ENCODE measurements at places on chromosomes 5 and 9. TPM values are rescaled to one million over a fixed set of nuclear protein-coding genes. Genes with fewer than 3 reads are reported as not detected.

The CACNA1B gene
- total RNA-seq, result 5.7 TPM

The KLF4 gene
- 3.1 TPM for total RNA-seq

DNA sequence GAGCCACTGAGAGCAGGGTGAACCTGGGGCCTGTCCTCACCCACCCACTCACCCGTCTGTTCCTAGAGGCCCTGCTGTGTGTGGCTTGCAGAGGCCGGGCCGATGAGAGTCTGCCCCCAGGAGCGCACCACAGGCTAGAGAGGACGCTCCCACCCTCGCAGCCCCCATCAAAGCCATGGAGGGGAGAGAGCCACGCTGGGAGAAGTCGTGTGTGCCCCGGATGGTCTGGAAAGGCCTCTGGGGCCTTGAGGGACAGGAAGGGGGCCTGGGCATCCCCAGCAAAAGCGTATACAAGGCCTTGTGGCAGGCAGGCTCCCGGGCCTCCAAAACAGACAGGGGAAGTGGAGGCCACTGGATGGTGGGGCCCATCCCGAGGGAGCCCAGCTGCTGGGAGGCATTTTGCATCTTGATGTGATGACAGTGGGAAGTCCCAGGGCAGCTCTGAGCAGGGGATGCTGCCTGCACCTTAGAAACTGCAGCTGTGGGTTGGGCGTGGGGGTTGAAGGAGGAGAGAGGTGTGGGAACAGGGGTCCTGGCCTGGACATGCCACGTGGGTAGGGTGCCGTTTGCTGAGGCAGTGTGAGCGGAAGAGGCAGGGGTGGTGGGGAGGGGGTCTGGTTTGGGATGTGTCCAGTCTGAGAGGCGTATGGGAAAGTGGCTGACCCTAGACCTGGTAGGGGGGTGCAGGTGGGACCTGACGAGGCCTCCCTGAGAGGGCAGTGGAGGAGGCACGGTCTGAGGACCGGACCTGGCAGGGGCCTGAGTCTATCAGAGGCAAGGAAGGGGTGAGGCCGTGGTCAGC lies 43.0 kb upstream of the NOTCH1 start:
- no peaks in the 10 kb centered on the region for H3K27me3 ChIP-seq
- peak overlapping the region; percentile 12 for H3K4me3 ChIP-seq
- H3K4me1 ChIP-seq, result peaks cover 3% of the 10 kb centered on the region
- peak overlapping the region; percentile 90 for H3K27ac ChIP-seq
- H3K36me3 ChIP-seq, result no peaks in the 10 kb centered on the region
- DNase-seq, result no peak

DNA sequence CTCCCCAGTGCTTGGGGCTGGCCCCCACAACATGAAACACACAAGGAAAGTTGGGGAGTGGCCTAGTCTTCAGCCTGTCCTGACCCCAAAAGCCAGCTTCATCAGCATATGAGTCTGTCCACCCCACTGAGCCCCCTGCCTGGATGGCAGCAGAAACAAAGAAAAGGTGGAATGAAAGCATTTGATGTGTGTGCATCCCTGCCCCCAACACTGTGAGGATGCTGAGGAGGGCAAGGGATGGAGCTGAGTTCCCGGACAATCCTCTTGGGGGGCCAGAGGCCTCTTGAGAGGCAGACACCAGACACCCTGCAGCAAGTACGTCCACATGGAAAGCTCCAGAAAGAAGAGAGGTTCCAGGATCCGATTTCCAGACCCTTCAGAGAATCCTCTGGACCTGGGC lies 113.5 kb upstream of the PPP1R26 start:
- H3K36me3 ChIP-seq, result no peaks in the 10 kb centered on the region
- H3K4me3 ChIP-seq, result no peak overlapping the region
- H3K27ac ChIP-seq, result no peak overlapping the region
- DNase-seq, result no peak
- H3K4me1 ChIP-seq, result peaks cover 20% of the 10 kb centered on the region
- no peaks in the 10 kb centered on the region for H3K27me3 ChIP-seq

DNA sequence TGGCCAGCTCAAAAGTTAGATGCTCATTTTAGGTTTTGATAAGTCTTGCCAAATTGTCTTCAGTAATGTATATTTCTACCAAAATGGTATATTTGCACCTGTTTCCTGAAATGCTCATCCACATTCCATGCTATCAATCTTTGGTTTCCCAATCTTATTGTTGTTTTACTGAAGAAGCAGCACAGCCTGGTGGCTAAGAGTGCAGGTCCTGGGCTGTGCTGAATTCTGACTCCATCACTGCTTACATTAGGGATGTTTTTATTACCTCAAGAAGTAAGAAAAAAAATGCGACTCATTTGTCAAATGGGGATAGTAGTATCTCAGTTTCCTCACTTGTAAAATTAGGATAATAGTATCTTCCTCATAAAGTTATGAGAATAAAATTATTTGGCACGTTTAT lies 13.6 kb upstream of the S100Z start:
- no peaks in the 10 kb centered on the region for H3K27me3 ChIP-seq
- H3K27ac ChIP-seq, result no peak overlapping the region
- no peak overlapping the region for H3K4me3 ChIP-seq
- H3K36me3 ChIP-seq, result peaks cover 5% of the 10 kb centered on the region

Data from H1 (cell line).